Neuronal stem cell (in vitro differentiated cells): ENCODE measurements at places on chromosomes 2 and 18.

DNA sequence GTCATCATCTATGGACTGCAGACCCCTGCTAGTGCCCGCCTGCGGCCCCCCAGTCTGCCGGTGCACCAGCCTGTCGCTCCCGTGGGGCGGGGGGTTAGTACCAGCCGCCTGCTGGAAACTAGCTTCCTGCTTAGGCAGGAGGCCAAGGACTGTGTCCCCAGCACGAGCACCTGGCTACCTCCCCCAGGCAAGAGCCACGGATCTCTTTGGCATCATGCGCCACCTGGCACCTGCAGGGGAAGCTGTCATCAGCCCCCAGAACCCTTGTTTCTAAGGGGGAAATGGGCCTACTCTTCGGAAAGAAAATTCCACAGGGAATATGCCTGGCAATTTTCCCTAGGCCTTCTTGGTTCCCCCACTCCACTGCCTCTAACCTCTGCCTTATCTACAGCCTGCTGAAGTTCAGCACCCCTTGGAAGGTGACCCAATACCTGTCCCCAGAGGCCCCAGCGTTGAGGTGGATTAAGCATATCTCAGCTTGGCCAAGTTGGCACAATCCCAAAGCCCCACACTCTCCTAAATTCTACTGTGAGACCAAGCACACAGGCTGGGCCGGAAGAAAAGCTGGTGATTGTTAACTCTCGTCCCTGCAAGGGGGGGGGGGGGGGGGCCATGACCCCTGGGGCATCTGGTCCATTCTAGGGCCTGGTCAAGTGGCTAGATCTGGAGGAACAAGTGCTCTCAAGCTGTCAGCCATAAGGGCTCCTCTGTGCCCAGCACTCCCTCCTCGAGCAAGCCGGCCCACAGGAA is 62.0 kb upstream of the POMC start:
- no peak for DNase-seq

DNA sequence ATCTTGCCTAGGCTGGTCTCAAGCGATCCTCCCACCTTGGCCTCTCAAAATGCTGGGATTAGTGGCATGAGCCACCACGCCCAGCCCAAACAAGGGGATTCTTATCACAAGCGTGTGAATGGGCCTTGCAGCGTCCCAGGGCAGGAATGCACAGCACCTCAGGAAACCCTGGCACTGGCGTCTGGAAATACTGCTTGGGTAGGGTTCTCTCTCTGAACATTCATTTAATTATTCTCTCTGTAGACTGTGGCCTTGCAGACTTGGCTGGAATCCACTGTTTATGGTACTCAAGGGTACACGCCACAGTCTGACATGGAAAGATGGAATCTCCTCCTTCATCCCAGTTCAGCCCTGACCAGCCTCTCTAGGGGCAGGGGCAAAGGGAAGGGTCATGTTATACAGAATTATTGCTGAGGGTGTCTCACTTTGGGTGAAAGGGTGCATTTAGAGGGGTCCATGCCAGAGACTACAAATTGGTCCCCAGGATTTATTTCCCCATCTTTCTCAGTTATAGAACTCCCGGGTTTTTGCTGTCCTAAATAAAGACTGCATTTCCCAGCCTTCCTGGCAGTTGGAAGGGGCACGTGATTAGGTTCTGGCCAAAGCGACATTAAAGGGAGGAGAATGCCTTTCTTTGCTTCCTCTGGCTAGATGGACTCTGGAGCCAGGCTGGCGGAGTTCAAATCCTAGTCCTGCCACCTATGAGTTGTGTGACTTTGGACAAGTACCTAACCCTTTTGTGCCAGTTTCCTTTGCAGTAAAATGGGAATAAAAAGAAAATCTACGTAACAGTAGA is 147.2 kb upstream of the HAAO start:
- no peak for DNase-seq

GRCh38 chr2:190637903-190638618 is 10.8 kb upstream of the NAB1 start:
- DNase-seq, result no peak

- no peak for DNase-seq
These were observed 296.8 kb upstream of the HDAC4 start for GRCh38 chr2:239697399-239698164.

DNA sequence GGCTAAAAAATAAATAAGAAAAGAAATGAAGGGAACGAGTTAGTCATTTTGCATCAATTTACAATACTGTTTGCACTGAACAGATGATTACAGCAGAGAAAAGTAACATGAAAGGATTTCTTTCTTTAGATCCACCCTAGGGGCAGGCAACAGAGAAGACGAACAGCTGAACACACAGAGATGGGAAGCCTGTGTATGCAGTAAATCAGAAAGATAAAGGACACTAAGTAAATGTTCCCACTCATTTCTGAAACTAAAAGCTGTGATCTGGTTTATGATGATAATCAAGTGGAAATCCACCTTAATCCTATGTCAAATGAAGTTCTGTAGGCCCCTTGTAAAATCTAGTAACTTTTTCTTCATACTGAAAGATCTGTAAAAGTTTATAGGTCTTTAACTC is 54.2 kb downstream of the AKAIN1 start:
- DNase-seq, result no peak

DNA sequence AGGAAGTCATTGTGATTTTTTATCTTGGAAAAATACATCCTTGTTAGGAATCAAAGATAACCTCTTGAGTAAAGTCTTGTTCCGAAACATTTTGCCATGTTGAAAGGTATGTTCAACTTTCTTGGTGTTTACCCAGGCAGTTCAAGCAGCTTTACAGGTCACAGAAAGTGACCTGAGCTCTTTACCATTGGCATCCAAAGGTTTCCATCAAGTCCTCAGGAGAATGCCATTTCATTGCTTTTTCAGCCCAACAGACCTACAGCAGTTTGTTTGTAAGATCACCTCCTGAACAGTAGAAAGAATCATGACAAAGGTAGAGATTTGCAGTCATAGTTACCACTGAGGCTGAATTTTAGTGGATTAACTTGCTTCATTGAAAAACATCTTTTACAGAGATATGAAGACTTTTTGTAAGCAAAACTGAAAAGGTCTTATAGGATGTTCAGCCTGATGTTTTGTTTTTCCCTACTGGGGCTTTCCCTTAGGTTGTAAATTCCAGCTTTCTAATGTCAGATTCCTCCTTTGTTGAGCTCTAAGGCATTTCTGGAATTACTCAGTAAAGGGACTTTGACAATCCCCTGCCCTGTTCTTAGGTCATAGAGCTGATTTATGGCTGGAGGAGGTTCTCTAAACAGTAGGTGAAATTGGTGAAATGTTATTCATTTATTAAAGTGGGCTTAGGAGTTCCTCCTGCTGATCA is 236.8 kb upstream of the RBMS1 start:
- DNase-seq, result no peak

DNA sequence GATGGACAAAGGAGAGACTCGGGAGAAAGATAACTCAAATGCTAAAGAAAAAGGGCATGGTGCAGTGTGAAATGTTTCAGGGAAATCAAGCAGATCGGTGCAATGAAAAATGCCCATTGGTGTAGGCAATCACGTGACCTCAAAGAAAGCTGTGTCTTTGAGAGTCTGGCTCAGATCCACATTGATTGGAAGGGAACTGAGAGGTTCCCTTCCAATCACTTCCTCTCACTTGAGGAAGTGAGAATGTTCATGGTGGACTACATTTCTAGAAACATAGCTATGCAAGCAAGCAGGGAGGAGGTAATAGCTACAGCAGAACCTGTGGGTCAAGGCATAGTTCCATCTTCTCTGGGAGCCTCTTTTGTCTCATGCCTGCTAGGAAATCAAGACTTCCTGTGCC is 187.4 kb downstream of the LPIN1 start:
- DNase-seq, result no peak

DNA sequence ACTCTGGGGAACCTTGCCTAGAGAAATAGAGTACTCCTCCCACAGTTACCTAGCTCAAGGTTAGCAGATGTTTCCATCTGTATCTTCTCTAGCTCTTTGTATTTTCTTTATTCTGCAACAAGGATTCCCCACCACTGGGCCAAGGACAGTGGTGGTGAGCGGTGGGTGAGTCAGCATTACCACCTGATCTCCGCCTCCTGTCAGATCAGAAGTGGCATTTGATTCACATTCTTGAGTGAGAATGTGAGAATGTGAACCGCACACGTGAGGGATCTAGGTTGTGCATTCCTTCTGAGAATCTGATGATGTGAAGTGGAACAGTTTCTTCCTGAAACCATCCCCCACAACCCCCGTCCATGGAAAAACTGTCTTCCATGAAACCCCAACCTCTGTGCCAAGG is 9.0 kb downstream of the EPB41L3 start:
- no peak for DNase-seq

- DNase-seq, result no peak
These were observed 102.5 kb downstream of the GAREM1 start for GRCh38 chr18:32368170-32368569.

- DNase-seq, result no peak
These were observed 105.6 kb upstream of the UXS1 start for GRCh38 chr2:106299696-106300095.

GRCh38 chr2:185990861-185991525 is 252.4 kb downstream of the FSIP2 start:
- DNase-seq, result no peak

DNA sequence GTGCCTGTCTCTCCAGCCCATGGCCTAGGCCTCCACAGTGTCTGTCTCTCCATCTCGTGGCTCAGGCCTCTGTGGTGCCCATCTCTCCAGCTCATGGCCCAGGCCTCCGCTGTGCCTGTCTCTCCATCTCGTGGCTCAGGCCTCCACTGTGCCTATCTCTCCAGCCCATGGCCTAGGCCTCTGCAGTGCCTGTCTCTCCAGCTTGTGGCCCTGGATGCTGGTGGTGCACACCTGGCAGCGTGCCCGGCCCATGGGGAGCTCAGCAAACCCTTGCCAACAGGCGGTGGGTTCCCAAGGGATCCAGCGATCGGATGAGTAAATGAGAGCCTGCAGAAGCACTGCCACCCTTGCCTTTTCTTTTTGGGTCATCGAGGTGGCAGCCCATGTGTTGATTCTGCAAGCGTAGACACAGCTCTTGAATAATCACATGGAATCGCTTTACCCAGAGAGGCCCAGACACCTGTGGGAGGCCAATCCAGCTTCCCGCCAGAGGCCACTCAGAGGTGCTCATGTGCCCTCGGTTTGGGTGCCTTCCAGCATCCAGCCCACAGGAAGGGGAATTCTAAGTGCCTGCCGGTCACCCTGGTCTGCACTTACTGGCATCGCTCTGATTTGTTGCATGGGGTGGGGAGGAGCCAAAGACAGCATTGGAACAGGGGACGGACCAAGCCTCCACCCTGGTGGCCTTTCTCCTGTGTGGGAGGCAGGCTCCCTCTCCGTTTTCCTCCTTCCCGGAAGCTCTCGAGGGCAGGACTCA is 101.8 kb upstream of the HDAC4 start:
- DNase-seq, result no peak

DNA sequence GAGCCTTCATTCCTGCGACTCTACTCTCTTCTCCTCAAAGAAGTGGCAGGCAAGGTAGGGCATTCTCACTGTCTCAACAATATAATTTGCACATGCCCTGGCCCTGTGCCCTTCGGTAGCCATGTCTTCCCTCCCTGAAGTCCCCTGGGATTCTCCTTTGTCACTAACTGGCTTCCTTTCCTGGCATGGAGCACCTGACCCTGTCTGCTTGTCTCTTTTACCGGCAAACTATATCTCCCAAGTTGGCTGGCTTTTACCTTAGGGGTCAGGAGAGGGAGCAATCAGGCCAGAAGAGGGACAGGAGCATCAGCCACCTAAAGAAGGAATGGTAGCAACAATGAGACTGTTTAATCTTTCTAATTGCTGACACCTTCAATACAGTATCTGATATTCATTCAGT is 51.9 kb upstream of the RMDN2 start:
- DNase-seq, result no peak

DNA sequence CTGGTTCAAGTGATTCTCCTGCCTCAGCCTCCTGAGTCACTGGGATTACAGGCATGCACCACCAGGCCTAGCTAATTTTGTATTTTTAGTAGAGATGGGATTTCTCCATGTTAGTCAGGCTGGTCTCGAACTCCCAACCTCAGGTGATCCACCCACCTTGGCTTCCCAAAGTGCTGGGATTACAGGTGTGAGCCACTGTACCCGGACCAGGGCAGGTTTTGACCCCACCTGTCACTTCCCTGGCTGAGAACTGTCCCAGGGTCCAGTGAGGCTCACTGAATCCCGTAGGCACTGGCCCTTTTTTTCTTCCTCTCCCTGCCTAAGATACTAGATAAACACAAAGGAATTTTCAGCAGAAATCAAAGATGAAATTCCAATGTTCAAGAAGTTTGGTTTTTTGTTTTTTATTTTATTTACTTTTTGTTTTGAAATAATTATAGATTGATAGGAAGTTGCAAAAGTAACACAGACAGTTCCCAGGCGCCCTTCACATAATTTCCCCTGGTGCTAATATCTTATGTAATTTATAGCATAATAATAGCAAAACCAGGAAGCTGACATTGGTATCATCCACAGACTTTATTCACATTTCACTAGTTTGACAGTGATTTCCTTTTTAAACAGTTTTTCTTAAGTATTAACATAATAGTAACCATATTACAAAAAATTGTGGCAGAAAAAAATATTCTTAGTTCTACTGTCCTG is 52.4 kb upstream of the B3GNT7 start:
- DNase-seq, result no peak

DNA sequence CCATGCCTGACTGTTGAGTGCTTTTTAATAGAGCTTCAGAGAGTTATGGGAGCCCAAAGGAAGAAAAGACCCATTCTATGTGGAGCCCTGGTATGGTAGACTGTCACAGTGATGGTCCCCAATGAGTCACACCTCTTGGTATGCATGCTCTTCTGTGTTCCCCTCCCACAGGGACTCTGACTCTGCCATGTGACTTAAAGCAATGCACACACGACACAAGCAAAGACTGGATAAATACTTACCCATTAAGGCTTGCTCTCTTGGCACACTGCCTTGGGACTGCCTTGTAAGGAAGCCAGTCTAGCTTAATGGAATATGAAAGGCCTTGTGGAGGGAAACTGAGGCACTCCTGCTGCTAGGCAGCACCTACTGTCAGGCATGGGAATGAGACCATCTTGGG is 16.7 kb upstream of the DTNB start:
- DNase-seq, result no peak

DNA sequence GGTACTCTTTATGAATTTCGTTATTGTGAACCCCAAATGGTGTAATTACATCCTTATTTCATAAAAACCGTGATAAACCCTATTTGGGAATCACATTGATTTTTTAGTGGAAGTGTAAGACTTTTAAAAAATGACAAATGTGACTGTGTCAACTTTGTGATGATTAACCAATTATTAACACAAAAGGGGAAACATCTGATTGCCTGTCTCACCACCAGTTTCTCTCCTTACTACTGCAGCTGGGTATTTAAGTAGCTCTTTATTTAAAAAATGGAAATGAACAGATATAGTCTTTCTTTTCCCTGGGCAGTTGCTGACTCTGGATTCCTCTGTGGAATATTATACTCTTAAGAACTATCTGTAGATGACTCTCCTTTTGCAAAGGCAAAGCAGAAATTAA is 11.6 kb upstream of the RPE start:
- DNase-seq, result no peak

GRCh38 chr2:31223026-31223425 is 5.7 kb upstream of the CAPN14 start:
- no peak for DNase-seq

- DNase-seq, result no peak
These were observed 223.1 kb downstream of the PHLPP1 start for GRCh38 chr18:62938487-62938886.
